Thyroid gland (tissue), 4 donors: ENCODE measurements at places on chromosomes 2 and 18.

DNA sequence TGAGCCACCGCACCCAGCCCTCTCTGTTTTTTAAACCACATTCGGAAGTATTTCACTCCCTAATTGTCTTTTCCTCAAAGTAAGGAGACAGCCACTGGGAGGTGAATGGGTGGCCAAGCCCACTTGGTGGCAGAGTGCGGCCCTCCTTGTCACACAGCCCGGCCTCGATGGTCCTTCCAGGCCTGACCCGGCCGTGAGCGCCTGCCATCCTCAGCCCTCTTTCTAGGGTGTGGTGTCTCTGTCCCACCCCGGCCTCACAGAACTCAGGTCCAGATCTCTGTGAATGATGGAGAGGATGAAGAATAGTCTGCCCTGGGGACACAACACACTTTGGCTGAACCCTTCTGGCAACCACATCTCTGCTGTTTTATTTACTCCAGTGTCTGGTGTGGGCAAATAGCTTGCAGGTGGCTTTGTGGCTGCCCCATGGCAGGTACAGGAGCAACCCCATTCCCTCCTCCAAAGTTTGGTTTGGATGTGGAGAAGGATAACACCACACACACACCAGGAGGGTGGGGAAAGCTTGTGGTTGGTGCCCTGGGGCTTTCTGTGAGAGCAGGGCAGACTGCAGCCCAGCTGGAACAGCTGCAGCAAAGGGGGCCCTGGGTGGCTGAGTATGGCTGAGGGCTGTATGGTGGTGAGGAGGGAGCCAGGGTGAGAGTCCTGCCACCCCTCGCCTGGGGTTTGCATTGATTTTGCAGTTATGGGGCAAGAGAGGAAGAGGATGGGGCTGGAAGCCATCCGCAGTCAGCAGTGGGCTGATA lies 88.6 kb downstream of the FAM168B start:
- H3K27me3 ChIP-seq = no peaks in the 10 kb centered on the region
- no peak overlapping the region for H3K27ac ChIP-seq
- no peaks in the 10 kb centered on the region for H3K36me3 ChIP-seq
- no peaks in the 10 kb centered on the region for H3K4me1 ChIP-seq

DNA sequence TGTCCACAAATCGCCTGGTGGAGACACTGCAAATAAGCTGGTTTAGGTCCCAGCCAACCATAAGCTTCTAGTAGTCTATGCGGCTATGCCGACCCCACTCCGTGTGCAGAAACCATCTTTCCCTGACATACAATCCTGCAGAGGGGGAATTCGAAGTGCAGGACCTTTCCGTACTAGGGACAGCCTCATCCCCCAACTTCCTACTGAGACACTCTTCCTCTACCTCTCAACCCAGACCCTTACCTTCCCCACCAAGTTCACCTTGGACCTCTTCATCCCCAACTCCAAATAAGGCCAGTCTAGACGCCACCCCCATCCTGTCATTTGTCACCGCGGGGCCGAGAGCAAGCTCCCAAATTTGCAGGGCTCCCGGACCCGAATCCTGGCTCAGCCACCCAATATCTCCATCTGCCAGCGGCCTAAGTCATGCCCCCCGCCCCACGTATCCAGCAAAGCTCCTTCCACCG lies 496 bp downstream of the SUCLG1 start:
- peaks cover 31% of the 10 kb centered on the region for H3K4me1 ChIP-seq
- no peaks in the 10 kb centered on the region for H3K27me3 ChIP-seq
- H3K27ac ChIP-seq = peak overlapping the region; percentile 92
- H3K36me3 ChIP-seq = no peaks in the 10 kb centered on the region
- DNase-seq = peak; percentile 37

GRCh38 chr18:7886436-7886835 lies 319.3 kb downstream of the PTPRM start:
- H3K4me1 ChIP-seq = peaks cover 39% of the 10 kb centered on the region
- no peaks in the 10 kb centered on the region for H3K36me3 ChIP-seq
- no peaks in the 10 kb centered on the region for H3K27me3 ChIP-seq
- DNase-seq = no peak
- H3K4me3 ChIP-seq = no peak overlapping the region

DNA sequence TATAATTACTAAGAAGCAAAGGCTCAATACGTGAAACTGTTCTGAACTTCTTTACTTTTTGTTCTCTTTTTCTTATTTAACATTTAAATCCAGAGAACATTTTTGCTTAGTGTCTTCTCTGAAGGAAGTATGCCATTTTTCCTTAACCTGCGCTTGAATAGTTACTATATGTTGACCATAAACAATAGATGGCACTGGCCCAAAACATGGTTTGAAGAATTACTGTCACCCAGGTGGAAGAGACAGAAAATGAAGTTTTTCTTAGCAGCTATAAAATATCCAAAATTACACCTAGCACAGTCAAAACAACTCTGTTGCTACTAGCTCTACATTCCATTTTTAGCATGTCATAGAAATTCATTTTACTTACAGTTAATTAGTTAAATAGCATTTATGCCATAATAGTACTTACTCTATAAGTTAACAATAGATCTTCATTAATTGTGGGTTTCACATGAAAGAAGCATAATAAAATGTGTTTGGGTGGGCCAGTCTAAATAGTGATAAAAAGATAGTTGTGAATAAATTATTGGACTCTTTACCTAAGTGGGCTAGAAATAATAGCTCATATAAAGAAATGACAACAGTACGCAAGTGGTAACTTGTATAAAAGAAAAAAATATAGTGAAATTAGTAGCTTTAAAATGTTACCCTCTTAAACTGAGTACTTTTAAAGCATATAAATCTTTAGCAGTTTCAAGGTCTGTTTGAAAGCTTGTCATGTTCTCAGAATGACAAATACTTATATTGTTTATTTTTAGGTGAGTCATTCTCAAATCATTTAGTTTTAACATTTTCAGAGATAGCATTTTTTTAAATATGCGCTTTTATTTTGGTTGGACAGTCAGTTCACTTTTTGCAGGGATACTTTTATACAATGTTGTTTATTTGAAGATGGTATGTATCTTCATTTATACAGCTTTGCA lies 3.7 kb downstream of the ETAA1 start:
- H3K36me3 ChIP-seq = no peaks in the 10 kb centered on the region
- H3K27ac ChIP-seq = no peak overlapping the region
- H3K4me3 ChIP-seq = no peak overlapping the region
- peaks cover 6% of the 10 kb centered on the region for H3K4me1 ChIP-seq

GRCh38 chr2:96969321-96969720 lies 17.1 kb downstream of the FAM178B start:
- no peak for DNase-seq
- no peaks in the 10 kb centered on the region for H3K36me3 ChIP-seq
- H3K4me3 ChIP-seq = no peak overlapping the region
- peak overlapping the region; percentile 54 for H3K27ac ChIP-seq
- peaks cover 19% of the 10 kb centered on the region for H3K4me1 ChIP-seq

DNA sequence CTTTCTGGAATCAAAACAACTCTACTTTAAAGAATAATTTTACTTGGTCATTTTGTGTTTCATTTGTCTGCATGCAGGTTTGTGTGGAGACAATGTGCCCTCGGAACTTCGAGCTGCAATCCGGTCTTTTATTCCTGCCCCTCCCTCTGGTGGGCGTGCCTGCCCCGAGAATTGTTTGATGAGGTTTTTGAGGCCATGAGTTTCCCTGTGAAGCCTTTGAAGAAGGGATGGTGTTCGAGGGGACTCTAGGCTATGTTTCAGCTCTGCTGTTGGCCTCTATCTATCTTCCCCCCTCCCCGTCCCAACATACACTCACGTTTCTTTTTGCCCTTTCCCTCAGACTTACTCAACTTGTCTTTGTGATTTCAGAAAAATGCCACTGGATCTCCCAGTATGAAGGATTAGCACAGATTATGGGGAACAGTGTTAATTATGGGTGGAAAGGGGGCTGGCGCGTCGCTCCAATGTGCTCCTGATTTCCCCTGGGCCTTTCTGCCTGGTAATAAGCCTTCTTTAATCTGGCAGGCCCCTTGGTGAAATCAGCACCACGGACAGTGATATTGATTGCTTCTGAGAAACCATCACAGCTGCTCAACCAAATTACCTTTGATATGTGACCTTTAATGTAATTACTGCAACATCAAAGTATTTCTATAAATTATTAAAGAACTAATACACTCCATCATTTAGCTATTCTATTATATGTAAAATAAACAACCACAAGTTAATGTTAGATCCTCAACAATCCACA lies 82.2 kb downstream of the CELF4 start:
- H3K27ac ChIP-seq = no peak overlapping the region
- H3K27me3 ChIP-seq = peaks cover 3% of the 10 kb centered on the region
- H3K4me1 ChIP-seq = no peaks in the 10 kb centered on the region
- H3K4me3 ChIP-seq = no peak overlapping the region
- H3K36me3 ChIP-seq = no peaks in the 10 kb centered on the region

DNA sequence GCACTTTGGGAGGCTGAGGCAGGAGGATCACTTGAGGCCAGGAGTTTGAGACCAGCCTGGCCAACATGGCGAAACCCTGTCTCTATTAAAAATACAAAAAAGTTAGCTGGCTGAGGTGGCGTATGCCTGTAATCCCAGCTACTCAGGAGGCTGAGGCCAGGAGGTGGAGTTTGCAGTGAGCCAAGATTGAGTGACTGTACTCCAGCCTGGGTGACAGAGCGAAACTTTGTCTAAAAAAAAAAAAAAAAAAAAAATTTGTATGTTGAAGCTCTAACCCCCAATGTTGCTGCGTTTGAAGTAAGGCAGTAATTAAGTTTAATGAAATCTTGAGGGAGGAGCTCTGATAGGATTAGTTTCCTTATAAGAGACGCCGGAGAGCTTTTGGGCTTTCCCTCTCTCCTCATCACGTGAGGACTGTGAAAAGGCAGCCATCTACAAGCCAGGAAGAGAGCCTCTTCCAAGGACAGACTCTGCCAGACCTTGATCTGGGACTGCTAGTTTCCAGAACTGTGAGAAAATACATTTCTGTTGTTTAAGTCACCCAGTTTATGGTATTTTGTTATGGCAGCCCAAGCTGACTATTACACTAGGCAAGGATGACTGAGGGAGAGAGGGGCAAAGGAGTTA lies 11.5 kb upstream of the PNPT1 start:
- H3K36me3 ChIP-seq = no peaks in the 10 kb centered on the region
- no peaks in the 10 kb centered on the region for H3K4me1 ChIP-seq
- no peak overlapping the region for H3K27ac ChIP-seq
- no peak overlapping the region for H3K4me3 ChIP-seq

- H3K27me3 ChIP-seq = no peaks in the 10 kb centered on the region
- H3K4me1 ChIP-seq = no peaks in the 10 kb centered on the region
- H3K27ac ChIP-seq = no peak overlapping the region
These were observed 36.0 kb downstream of the WDFY1 start for GRCh38 chr2:223909001-223909741.

DNA sequence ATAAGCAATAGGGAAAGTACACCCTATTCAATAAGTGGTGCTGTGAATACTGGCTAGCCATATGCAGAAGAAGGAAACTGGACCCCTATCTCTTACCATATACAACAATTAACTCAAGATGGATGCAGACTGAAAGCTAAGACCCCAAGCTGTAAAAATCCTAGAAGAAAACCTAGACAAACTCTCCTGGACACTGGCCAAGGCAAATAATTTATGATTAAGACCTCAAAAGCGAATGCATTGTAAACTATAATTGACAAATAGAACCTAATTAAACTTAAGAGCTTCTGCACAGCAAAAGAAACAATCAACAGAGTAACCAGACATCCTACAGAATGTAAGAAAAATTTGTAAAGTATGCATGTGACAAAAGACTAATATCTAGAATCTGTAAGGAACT lies 41.1 kb upstream of the ASXL3 start:
- no peaks in the 10 kb centered on the region for H3K36me3 ChIP-seq
- no peak for DNase-seq
- H3K27me3 ChIP-seq = no peaks in the 10 kb centered on the region

- no peak overlapping the region for H3K27ac ChIP-seq
- DNase-seq = no peak
- no peaks in the 10 kb centered on the region for H3K4me1 ChIP-seq
- H3K4me3 ChIP-seq = no peak overlapping the region
- no peaks in the 10 kb centered on the region for H3K27me3 ChIP-seq
These were observed 132.9 kb upstream of the SIX2 start for GRCh38 chr2:45141883-45142866.

- no peaks in the 10 kb centered on the region for H3K36me3 ChIP-seq
- no peak for DNase-seq
- no peak overlapping the region for H3K27ac ChIP-seq
- peaks cover 5% of the 10 kb centered on the region for H3K4me1 ChIP-seq
- no peaks in the 10 kb centered on the region for H3K27me3 ChIP-seq
These were observed 111.6 kb downstream of the CLIP4 start for GRCh38 chr2:29226808-29227207.

DNA sequence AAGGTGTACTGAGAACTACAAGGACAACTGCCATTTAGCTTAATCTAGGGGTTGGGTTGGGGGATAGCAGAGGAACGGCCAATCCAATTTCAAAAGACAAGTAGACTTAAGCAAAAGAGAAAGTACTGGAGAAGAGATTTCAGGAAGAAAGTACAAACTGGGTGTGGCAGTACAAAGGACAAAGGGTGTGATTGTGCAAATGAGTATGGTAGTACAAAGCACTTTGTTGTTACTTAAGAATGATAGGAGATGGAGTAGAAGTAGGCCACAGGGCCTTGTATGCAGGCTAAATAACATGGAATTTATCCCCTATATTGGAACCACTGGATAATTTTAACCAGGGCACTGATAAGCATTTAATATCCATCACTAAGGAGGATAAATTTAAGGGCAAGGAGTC lies 4.7 kb upstream of the ORC2 start:
- no peaks in the 10 kb centered on the region for H3K4me1 ChIP-seq
- H3K36me3 ChIP-seq = no peaks in the 10 kb centered on the region
- DNase-seq = no peak
- H3K27ac ChIP-seq = no peak overlapping the region

DNA sequence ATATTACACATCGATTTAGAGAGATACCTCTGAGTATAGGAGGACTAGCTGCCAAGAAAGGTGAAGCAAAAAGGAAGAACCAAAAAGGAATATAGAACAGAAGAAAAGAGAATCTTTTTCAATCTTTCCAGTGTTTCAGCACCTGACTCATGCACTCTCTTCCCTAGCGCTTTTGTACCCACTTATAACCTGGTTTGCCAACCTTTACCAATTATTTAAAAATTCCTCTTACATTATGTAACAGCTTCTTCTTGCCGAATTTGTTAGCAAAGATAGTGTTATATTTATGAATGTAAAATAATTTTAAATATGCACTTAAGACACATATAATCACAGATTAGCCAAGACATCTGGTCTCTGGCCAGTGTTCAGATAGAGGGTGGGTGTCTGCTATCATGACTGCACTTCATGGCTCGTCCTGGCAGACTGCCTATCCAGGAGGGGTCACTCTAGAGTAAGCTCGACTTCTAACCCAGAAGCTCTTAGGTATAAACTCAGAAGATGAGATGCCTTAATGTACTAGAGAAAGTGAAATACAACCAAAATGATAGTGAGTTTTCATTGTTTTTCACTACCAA lies 122.9 kb downstream of the ATAD2B start:
- peak overlapping the region; percentile 7 for H3K27ac ChIP-seq
- no peak overlapping the region for H3K4me3 ChIP-seq
- DNase-seq = peak; percentile 62
- peaks cover under 1% of the 10 kb centered on the region for H3K36me3 ChIP-seq
- peaks cover 14% of the 10 kb centered on the region for H3K4me1 ChIP-seq
